Stimulated activated CD8-positive, alpha-beta memory T cell treated with anti-CD3 and anti-CD28 coated beads, Interleukin-4, amount 100 ng/mL, for 24 hours (primary cell): ENCODE measurements at places on chromosomes 6 and 20.

- DNase-seq = no peak
These were observed 45.6 kb downstream of the LY86 start for GRCh38 chr6:6633898-6634734.

GRCh38 chr6:10534419-10534762 lies 13.2 kb downstream of the GCNT2 start:
- DNase-seq = no peak

DNA sequence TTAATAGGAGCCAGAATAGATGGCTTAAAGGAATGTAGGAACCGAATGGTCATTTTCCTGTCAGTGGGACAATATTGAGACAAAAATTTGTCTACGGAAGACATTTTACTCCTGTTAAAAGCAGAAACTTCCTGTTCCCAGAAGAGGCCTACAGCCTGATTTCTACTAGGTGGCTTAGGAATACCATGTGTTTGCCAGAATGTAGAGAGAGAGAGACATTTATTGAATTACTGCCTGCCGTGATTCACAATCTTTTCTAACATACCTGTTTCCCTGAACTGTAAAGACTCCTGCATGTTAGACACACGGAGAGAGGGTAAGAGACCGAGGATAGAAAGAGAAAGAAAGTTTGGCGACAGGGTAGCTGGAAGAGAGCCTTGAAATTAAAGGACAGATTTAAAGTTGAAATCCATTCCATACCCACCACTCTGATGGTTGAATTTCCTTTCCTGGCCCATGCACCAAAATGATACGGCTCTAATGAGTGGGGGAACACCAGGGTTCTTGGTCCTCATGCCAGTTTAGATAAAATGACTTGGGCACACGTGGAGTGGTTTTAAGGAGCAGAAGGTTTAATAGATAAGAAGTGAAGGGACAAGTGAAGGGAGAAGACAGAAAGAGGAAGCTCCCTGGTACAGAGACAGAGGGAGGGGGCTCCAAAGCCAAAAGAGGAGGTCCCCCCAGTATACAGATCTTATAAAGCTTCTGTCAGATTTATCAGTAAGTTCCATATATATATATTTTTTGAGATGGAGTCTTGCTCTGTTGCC lies 22.5 kb downstream of the NCOA3 start:
- no peak for DNase-seq

GRCh38 chr6:35298625-35299140 lies 1.1 kb downstream of the DEF6 start:
- DNase-seq = no peak

- no peak for DNase-seq
These were observed 115.9 kb upstream of the ARMC2 start for GRCh38 chr6:108732091-108732870.

DNA sequence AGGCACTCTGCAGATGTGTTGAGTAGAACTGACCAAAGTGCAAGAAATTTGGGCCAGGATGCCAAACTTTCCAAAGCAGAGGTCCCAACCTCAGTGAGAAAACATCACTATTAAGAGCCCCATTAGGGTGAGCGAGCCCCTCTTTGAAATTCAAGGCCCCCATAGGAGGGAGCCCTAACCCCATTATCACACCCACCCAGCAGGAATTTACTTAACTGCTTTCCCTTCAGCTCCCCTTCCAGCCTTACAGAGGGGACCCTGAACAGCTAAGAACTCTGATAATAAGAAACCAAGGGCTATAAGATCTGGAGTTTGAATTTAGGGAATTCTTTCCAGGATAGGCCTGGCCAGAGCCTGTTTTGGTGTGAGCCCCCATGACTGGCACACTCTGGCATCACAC lies 130.6 kb downstream of the NFATC2 start:
- DNase-seq = no peak

- DNase-seq = no peak
These were observed 198.5 kb upstream of the BTBD3 start for GRCh38 chr20:11719153-11719552.

- no peak for DNase-seq
These were observed 971 bp downstream of the RBCK1 start for GRCh38 chr20:408843-409696.
